ENCODE measurements at places on chromosomes 6 and 20.

DNA sequence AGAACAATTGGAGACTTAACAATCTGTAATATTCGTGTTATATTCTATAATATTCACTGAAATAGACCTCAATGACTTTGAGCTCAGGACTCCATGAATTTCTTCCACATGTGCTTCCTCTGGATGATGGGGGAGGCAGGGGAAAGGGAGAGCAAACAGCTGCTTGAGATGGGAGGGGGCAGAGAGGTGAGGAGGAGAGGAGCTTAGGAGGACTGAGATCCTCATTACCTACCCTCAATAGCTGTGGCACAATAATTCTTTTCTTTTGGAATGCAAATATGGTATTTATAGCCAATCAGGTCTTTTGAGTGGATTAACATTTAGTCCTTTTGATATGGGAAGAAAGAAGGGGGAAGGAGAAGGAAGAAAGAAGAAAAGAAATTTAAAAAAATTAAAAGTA lies 64.1 kb upstream of the ZNF217 start:
- DNase-seq = no peak

DNA sequence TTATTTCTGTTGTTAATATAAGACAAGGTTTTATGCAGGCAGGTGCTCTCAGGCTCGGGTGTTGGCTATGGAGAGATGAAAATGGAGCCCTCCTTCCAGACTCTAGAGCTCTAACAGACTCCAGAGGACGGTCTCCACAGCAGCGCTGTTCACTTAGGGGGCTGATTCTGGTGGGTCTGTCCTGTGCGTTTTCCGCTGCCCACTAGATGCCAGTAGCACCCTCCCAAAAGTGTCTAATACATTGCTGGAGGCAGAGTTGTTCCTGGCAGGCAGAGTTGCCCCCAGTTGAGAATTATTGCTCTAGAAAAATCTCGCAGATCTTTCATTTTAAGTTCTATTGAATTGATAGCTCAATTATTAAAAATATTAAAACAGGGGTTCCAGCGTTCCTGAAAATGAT lies 109.9 kb downstream of the MAP3K4 start:
- no peak for DNase-seq

- no peak for DNase-seq
These were observed 35.4 kb downstream of the MAN1A1 start for GRCh38 chr6:119313937-119314884.

DNA sequence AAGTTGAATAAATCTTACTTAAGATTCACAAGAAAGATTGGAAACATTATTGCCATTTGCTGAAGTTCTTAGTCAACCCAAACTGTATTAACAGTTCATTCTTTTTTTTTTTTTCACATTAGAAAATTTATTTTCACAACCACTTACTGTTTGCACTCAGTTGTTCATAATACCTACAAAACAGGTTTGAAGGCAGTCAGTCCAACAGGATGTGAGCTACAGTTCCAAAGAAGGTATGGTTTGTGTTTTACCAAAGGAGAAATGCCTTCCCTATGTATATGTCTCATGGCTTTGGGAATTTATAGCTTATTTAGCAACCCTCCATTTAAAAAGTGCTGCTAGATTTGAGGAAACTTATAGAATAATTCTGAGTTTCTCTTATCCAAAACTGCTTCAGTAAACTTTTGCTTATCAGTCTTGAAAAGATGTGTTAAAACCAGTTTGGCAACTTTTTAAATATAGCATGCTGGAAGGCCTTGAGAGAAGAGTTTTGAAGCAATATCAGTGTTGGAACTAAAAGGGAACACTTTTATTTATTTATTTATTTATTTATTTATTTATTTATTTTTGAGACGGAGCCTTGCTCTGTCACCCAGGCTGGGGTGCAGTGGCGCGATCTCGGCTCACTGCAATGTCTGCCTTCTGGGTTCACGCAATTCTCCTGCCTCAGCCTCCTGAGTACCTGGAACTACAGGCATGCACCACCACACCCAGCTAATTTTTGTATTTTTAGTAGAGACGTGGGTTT lies 46.8 kb upstream of the RREB1 start:
- DNase-seq = no peak

GRCh38 chr6:129785047-129785755 lies 75.2 kb upstream of the ARHGAP18 start:
- DNase-seq = no peak

- DNase-seq = no peak
These were observed 3.0 kb downstream of the NR2E1 start for GRCh38 chr6:108168501-108169463.

- DNase-seq = no peak
These were observed 36.9 kb downstream of the ARHGAP18 start for GRCh38 chr6:129672881-129673631.

Data from vagina (tissue), 2 donors.